ENCODE measurements at places on chromosomes 2 and 18. TPM values are rescaled to one million over a fixed set of nuclear protein-coding genes. Genes with fewer than 3 reads are reported as not detected.

Gene AFF3
- total RNA-seq: 5.7 TPM

Gene SP140
- total RNA-seq: 241 TPM

Gene CD302
- total RNA-seq: 0.54 TPM

GRCh38 chr2:121555008-121555407 lies 24.3 kb downstream of the RNU4ATAC start:
- no peak for DNase-seq

DNA sequence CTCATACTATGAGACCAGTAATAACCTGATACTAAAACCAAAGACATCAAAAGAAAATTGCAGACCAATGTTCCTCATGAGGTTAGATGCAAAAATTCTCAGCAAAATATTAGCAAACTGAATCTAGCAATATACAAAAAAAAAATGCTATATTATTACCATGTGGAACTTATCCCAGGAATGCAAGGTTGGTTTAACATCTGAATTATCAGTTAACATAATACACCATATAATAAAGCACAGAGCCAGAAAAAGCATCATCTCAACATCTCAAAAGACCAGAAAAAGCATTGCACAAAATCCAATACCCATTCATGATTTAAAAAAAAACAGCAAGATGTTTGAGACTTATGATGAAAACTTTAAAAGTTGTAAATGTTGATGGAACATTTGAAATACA lies 8.3 kb upstream of the ZCCHC2 start:
- DNase-seq: no peak

Data from activated CD4-positive, alpha-beta T cell treated with anti-CD3 and anti-CD28 coated beads, Interleukin-2, amount 10 ng/mL, durations not matched to agents 24 days and 14 days (primary cell).